Stimulated activated effector memory CD8-positive, alpha-beta T cell treated with anti-CD3 and anti-CD28 coated beads, Interleukin-12 subunit alpha, Interleukin-12 subunit beta, amount 100 ng/mL, for 72 hours (primary cell): ENCODE measurements at places on chromosomes 13 and 19.
A peak's percentile ranks its signal among the peaks of the same experiment; 100 is the strongest.

- DNase-seq = no peak
Measured at GRCh38 chr13:86900906-86901305, 770.3 kb upstream of the SLITRK5 start.

- peak; percentile 83 for DNase-seq
Measured at GRCh38 chr13:114226699-114227323, 7.9 kb upstream of the CDC16 start.

- DNase-seq = no peak
Measured at GRCh38 chr19:21028969-21029268, 8.5 kb downstream of the ZNF430 start.

GRCh38 chr13:39779337-39780265 lies 124.1 kb downstream of the COG6 start:
- DNase-seq = no peak

DNA sequence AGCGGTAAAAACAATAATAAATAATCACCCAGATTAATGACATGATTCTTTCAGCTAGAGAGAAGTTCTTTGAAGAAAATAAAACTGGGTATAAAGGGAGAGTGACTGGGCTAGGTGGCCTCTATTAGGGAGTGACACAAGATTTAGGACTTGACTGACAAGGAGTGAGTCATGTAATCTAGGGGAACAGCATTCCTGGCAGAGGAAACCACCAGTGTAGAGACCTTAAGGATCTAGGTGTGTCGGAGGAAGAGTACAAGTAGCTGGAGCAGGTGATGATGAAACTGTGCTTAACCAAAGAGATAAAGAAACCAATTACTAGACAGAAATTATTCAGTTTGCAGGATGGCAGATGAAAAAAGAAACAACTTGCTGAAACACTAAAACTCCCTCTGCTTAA lies 248.0 kb downstream of the RFC3 start:
- no peak for DNase-seq

GRCh38 chr13:61253105-61253877 lies 162.4 kb downstream of the PCDH20 start:
- DNase-seq = no peak

GRCh38 chr19:10727685-10728201 lies 9.9 kb downstream of the DNM2 start:
- DNase-seq = no peak

DNA sequence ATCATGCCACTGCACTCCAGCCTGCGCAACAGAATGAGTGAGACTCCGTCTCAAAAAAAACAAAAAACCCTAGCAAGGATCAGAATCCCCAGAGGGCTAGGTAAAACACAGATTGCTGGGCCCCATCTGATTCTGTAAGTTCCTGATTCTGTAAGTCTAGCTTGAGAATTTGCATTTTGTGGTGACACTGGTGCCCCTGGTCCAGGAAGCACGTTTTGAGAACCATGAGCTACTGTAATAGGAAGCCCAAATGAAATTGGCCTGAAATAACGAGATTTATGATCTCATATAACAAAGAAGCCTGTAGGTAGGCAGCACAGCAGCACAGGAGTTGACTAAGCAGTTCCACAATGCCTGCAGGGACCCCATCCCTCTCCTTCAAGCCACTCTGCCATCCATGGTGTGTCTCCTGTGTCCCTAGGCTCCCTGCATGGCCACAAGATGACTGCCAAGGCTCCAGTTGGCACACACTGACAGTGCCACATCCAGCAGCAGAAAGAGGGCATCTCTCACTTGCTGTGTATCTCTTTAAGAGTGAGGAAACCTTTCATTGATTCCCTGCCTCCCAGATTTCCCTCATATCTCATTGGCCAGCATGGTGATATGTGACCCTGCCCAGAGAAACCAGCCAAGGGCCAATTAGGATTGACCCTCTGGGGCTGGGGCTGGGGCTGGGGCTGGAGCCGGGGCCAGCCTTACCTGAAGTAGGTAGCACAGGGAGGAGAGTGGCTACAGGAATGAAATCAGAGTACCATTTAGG lies 21.7 kb downstream of the SIPA1L3 start:
- DNase-seq = no peak

GRCh38 chr19:48170817-48171347 lies 402 bp downstream of the ZSWIM9 start:
- DNase-seq = no peak

DNA sequence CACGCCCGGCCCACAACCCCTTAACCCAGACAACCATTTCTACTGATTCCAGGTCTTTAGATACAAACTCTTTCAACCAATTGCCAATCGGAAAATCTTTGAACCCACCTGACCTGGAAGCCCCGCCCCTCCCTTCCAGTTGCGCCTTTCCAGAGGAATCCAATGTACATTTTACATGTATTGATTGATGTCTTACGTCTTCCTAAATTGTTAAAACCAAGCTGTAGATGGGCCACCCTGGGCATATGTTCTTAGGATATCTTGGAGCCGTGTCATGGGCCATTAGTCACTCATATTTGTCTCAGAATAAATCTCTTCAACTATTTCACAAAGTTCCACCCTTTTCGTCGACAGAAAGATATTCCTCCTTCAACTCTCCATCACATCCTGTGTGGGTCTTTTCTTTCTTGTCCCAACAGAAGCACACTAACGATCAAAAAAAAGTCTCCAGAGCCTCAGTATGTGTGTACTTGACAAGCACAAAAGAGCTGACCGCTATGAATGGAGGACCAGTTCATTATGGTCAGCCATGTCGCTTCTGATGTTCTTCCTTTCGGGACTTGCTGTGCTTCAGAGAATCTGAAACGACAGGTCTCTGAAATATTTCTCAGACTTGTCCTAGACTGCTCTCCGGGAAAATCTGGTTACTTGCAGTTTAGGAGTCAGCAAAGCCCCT lies 601 bp upstream of the ZNF749 start:
- no peak for DNase-seq

- no peak for DNase-seq
Measured at GRCh38 chr19:1911098-1911497, 5.9 kb downstream of the ADAT3 start.

DNA sequence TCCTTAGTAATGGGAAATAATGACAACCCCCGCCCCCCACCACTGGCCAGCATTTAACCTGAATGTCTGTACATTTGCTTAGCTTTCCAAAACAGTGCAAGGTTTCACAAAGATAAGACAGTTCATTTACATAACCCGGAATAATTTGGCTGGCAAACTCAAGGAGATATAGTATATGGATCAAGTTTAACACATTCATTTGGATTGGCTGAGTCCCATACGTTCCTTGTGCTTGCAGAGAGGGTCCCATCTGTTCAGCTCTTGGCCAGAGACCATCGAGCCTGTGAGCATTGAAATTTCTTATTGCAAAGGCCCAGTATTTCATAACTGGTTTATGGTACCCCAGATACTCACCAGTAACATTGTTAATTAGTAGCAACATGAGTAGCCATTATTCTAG lies 116.5 kb downstream of the GPC6 start:
- DNase-seq = no peak

- no peak for DNase-seq
Measured at GRCh38 chr19:17692566-17692965, 4.4 kb upstream of the UNC13A start.

DNA sequence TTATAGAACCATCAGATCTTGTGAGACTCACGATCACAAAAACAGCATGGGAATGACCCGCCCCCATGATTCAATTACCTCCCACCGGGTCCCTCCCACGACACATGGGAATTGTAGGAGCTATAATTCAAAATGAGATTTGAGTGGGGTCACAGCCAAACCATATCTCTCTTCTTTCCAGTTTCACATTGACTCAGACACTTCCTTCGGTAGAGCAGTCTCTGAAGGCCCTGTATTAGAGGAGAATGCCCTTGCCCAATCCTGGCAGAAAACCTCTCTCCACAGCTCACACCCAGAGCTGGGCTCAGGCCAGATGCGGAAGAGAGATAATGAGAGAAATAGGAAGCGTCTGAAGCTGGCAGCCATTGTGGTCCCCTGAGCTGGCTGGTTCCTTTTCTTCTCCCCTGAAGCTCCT lies 72.4 kb upstream of the CLDN10 start:
- DNase-seq = no peak

- DNase-seq = no peak
Measured at GRCh38 chr13:19860884-19861655, 2.4 kb downstream of the ZMYM5 start.

- no peak for DNase-seq
Measured at GRCh38 chr19:24060687-24061356, 26.2 kb upstream of the ZNF254 start.

- no peak for DNase-seq
Measured at GRCh38 chr13:94325650-94326049, 153.8 kb downstream of the DCT start.

DNA sequence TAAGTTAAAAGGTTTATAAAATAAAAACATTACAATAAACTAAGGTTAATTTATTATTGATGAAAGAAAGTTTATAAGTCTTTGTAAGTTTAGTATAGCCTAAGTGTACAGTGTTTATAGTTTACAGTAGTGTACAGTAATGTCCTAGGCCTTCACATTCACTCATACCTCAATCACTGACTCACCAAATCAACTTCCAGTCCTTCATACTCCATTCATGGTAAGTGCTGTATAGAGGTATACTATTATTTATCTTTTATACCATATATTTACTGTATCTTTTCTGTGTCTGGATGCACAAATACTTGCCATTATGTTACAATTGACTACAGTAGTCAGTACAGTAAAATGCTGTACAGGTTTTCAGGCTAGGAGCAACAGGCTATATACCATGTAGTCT lies 490.0 kb downstream of the GPC6 start:
- no peak for DNase-seq

DNA sequence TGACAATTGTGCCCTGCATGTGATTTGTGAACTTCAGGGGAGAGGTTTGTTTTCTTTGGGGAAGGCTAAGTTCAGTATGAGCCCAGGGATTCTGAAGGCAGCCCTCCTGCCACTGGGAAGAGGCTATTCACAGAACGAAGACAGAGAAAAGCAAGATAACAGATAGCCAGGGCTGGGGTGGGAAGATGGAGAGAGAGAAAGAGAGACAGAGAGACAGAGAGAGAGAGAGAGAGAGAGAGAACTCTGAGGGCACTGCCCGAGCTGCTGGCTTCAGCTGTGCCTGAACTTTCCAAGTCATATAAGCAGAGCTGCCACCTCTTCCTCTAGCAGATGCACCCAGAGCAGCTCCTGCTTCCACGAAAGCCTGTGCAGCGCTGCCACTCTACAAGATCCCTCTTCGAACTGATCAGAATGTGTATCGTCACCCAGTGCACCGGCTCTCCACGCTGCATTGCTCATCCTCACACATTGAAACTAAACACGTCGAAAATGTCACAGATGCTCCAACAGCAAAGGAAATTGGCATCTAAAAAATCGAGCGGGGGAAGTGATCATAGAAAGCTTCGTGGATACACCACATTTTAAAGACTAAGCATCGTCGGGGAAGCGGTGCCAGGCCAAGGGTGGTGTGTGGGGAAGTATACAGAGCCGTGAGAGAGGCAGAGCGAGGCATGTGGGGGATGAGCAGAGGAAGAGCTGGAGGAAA lies 81.8 kb upstream of the SIAH3 start:
- no peak for DNase-seq

DNA sequence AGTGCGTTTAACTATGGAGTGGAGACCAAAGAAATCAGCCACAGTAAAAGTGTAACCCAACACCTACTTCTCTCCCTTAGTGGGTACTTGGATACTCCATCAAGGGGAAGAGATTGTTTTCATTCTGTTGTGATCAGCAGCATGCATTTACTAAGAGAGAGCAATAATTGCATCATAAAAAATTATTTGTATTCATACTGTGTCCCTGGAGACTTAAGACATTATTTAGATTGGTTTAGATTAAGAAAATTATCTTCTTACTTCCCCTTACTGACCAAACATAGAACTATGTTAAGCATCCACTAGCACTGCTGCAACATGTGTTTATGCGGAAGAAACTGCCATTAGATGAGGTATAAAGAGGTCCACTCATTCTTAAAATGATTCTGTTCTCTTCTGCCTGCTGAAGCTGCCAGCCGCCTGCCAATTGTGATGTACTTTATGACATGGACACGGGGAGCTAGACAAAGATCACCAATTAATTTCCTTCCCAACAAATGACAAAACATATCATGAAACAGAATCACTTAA lies 738.5 kb downstream of the DIAPH3 start:
- no peak for DNase-seq

GRCh38 chr19:28396287-28396831 lies 816.6 kb downstream of the UQCRFS1 start:
- no peak for DNase-seq

GRCh38 chr13:46296921-46297320 lies 85.2 kb downstream of the LRRC63 start:
- no peak for DNase-seq

DNA sequence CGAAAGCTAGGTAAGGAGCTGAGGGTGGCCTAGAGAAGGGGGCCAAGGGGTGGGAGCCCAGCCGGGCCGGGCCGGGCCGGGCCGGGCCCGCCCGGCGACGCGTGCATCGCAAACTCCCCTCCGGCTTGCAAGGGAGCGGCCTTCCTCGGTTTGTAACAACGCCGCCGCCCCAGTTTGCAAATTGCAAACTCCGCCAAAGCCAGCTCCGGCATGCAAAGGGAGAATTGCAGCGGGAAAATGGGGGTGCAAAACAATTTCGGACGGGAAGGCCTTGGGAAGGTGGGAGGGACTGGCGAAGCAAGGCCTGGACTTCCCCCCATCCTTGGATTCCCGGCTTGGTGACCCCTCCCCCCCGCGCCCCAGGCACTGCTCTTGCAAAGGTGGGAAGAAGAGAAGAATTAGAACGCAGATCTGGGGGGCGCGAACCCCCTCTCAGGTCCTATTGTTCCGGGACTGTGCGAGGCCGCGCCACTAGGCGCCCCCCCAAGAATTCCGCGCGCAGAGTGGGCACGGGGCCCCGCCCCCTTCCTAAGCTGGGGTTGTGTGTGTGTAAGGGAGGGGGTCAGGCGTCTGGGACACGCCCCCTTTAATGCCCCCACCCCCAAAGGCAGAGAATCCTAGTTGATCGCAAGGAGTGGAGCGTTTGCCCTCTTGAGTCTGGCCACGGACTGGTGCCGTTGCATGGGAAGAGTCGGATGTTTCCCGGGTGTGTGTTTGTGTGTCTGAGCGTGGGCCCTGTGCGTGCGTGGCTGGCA lies 926 bp downstream of the PRR12 start:
- peak; percentile 30 for DNase-seq

DNA sequence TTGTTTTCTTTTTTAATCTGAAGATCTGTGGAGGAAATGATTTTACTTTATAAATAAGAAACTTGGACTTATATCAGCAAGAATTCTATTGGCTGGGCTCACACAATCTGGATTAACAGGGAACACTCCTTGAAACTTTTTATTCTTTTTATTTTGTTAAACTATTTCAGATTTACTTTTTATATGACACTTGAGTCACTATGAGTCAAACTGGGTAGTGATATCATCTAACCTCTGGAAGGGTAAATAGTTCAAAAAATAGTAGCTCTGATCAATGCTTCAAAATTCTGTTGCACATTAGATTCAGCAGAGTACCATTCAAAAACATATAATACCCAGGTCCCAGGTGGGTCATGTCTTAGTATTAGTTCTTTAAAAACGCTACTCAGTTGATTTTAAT lies 55.1 kb upstream of the NBEA start:
- no peak for DNase-seq

- no peak for DNase-seq
Measured at GRCh38 chr13:85228692-85229091, 570.5 kb downstream of the SLITRK6 start.

- DNase-seq = no peak
Measured at GRCh38 chr19:32457571-32458158, 52.1 kb downstream of the DPY19L3 start.
